Left hindlimb (tissue), 1 donor: ENCODE measurements at places on chromosomes 16 and 17.

DNA sequence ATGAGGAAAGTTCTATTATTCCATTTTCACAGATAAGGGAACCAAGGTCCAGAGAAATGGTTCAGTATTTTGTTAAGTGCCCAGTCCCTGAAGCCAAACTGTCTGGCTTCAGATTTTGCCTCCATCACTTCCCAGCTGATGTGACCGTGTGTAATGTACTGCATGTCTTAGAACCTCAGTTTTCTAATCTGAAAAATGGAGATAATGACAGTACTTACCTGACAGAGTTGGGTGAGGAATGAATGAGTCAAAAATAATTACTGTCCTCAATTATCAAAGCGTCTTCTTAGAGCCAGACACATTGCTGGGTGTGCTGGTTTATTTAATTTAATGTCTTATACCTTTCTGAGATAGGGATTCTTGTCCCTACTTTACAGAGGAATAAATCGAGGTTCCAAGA, 6.7 kb downstream of the ZNF668 start:
- DNase-seq = no peak

DNA sequence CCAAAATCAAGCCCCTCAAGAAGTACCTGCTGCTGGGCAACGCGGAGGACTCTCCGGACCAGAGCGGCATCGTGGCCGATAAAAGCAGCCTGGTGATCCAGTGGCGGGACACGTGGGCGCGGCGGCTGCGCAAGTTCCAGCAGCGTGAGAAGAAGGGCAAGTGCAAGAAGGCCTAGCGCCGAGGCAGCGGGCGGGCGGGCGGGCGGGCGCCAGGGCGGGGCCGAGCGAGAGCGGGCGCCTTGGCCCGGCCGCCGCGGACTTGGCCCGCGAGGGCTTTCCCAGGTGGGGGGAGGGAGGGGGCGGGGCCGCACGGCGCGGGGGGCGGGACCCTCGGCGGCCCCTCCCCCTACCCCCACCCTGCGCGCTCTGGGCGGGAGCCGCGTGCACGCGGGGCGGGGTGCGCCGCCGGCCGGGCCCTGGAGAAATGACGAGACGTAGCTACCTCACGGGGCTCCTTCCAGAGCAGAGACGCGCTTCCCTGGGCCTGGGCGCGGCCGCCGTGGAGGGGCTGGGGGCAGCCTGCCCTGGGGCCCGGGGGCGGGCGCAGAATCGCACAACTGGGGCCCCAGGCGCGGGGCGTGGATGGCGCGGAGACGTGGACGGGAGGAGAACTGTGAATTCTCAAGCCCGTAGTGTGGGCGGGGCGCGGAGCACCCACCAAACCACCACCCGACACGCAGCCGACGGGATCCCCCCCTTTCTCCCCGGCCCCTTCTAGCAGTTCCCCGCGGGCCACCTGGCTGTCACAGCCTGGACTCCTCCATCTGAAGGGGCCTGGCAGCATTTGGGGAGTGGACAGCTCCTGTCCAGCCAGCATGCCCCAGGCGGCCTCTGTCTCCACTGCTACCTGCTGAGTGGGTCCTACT, 218.7 kb downstream of the NTN1 start:
- peak; percentile 86 for DNase-seq

DNA sequence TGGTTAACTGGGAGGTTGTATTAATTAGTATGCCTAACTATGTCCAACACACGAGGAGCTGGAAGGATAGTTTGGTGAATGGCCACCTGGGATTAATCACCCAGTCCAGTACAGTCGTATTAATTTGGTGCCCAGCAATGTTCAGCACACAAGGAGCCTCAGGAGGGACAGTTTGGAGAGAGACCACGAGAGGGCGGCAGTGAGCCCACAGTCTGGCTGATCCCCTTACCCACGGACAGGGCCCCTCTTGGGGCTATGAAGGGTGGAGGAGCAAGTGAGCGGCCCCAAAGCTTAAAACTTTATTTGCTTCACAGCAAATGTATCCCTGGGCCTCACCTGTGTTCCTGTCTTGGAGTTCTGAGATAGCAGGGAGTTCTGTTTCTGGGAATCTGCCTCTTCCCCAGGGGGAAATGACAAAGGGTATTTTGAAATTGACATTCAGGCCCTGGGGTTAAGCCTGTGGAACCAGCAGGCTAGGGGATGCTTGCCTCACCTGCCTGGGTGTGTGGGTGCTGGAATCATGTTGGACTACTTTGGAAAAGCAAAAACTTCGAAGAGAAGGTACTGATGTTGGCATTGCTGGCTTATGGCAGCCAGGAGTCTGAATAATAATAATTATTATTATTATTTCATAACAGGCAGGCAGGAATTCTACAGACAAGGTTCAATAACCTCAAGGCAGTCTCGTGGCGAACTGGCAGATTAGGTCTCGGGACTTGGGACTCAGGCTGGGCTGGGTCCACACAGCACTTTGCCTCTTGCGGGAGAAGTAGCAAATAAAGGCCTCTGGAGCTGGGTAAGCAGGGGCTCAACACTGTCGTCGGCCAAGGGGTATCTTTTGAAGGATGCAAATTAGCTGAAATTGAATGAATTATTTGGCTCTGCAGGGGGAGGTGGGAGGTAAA, 227.6 kb upstream of the ASIC2 start:
- no peak for DNase-seq

GRCh38 chr16:15548482-15548891, 94.5 kb downstream of the MARF1 start:
- DNase-seq = no peak

DNA sequence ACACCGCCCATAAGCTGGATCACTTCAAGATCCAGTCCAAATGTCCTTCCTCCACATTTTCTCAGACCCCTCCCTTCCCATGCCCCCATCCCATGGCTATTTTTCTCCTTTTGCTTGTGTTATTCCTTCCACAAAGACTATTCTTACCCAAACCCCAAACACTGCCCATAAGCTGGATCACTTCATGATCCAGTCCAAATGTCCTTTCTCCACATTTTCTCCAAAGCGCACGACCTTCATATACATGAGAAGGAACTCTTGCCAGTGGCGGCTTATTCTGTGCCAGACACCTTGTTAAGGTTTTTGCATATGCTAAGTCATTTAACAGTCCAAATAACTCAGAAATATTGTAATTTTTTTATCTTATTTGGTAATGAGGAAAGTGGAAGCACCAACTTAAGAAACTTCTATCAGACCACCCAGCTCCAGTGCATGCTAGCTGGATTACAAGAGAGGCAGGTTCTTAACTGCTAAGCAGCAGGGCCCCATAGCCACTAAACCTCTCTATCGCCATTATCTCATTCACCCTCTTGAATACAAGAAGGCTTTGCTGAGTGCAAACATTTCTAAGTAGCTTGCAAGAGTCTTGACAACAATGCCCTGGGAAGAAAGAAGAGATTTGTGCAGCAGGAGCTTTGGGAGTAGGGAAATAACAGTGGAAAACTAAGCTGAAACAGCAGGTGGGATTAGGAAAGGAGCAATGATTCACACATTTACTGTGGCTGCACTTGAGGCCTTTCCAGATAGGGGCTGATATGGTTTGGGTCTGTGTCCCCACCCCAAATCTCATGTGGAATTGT, 428.2 kb upstream of the MAF start:
- no peak for DNase-seq

DNA sequence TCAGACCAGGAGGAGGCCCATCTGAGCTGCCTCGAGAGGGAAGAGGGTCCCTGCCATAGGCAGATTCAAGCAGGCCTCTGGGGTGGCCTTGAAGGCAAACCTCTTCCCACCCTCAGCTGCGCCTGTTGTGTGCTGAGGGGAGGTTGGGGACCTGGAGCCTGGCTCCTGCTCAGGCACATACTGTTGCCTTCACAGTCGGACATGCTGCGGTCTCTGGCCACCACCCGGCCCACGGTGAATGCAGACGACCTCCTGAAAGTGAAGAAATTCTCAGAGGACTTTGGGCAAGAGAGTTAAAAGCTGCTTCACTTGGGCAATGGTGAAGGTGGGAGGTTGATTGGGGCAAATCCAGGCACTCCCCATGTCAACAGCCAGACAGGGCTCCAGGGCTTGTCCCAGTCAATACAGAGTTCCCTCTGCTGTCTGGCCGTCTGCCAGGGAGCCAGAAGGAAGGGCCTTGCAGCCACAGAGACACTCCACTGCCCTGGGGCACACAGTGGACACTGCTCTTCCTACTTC, 6.3 kb downstream of the PDF start:
- no peak for DNase-seq

DNA sequence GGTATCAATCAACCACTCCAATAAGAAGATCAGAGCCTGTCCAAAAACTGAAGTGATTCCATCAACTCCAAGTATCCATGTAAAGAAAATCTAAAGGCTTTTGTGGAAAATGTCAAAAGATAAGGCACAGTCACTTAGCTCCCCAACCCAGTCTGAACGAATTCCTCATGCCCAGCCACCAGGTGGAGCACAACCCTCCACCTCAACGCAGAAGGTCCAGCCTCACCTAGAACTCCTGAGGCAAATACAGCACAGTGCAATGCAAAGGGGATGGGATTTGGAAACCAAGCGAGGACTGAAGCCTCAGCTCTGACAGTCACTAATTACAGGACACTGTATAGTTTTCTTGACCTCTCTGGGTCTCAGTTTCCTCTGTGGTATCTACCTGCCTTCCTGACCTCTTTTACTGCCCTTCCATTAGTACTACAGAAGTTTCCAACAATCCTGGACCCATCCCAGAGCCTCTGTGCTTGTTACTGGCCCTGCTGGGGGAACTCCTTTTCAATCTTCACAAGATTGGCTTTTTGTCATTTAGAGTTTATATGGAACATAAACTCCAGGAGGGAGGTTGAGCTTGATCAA, 2.0 kb downstream of the NCBP3 start:
- DNase-seq = no peak

DNA sequence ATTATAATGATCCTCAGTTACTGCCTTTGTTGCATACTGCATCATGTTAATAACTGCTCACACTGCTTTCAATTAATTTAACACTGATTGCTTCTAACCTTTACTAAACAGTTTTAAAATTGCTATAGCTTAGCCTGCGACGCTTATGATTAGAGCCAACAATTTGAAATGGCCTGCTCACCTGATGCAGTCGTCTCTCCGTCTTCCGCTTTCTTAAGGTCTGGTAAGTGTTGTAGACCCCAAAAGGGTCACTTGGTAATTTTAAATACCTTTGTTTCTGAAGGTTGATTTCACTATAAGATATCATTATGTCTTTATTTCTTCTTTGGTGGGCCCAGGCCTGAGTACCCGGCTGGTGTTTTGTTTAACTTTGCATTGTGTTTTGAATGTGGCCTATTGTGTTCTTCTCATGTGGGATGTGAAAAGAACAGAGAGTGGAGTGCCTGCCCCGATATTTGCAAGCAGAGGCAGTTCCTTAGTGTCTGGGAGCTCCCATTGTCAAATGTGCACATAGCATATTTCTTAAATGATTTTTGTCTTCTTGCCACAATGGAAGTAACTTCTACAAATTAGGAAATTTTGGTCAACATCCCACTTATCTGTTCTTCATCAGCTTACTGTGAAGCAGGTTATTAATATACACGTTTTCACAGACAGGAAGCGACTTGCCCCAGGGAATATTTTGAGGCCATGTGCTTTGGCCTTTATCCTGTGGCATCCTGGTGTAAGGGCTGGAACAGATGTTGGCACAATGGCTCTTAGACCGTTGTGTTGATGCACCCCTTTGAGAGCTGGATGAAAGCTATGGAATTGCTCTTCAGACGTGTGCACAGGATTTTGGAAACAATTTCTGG, 2.9 kb downstream of the PHKB start:
- no peak for DNase-seq

DNA sequence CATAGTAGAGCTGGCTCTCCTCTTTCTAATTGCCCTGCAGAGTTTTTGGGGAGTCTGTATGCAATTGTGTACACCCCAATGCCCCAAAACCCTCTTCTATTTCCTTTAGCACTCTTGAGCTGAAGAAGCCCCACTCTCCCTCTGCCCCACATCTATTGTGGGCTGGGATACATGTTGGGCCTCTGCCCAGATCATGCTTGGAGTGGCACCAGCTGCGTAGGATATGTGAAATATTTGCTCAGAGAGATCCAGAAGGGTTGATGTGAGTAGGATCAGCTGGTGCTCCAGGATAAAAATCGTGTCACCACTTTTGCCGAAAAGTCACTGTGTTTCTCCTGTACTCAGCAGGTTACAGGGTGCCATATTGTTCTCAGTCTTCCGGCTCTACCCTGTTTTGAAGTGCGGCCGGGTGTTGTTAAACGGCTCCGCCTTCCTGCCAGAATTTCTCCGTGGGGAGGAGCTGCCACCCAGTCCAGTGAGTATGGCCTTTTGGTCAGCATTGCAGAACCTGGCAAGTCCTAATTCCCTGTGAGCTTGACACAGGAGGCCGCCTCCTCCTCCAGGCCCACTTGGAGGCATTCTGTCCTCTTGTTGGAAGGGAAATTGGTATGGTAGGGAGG, 664.5 kb downstream of the WWOX start:
- no peak for DNase-seq

- DNase-seq = peak; percentile 68
These were observed 67.9 kb downstream of the HIC1 start for GRCh38 chr17:2122641-2123302.

GRCh38 chr16:69607674-69608073, 41.9 kb downstream of the NFAT5 start:
- DNase-seq = no peak
